ENCODE measurements at places on chromosomes 7 and 10.

- DNase-seq: no peak
Observed at GRCh38 chr10:80141696-80142460, 9.3 kb downstream of the PLAC9 start.

DNA sequence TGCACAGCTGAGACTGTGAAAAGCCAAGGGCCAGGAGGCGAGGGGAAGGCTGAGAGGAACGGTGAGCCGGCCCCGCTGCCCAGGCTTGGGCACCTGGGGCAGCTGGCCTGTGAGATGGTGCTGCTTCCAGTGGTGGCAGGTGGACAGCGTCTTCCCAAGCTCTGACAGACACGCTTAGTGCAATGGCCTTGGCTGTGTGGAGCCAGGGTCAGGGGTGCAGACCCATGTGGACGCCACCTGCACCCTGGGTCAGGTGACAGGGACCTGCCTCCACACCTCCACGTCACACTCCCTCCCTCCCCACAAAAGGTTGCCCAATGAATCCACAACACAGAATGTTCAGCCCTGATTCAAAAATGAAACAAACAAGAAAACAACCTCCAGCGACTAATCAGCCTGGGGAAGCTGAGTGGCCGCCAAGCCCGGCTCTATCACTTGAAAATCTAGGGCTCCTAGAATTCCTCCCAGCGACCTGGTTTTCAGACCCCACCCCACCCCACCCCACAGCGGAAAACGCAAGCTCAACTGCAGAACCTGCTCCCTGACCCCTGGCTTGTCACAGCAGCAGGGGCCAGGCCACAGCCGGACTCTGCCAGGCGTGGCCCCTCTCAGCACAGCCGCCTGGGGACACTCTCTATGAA is 54.3 kb downstream of the PRKAG2 start:
- no peak for DNase-seq

DNA sequence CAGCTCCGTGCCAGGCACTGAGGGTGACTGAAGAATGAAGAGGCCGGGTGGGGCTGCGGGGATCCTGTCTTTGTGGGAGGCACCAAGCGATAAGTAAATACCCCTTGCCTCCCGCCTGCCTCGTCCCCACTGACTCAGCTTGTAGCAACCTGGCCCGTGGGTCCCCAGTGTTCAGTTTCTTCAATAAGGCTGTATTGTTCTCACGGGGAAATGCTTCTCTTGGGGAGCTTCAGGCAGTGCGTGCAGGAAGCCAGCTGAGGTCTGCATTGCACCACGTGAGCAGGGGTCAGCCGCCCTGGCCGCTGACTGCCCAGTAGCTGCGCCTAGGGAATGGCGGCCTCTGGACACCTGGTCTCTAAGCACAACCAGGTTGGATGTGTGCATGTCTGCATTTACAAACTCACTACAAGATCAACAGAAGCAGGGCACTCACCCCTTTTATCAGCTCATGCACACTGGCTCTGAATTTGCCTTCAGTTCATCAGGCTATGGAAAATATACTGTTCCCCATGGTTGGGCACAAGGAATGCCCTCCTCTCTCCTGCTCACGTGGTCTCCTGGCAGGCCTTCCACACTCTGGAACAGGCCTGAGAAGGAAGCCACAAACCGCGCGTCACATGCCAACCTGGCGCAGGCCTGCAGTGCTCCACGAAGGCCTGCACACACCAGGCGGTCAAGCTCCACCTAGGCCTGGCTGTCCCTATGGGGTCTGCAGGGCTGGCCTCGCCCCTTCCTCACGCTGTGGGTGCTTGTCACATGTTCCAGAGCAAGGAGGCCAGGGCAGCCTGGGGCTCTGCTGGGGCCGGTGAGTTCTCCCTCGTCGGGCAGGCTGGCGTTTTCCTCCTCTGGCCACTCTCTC is 135.7 kb upstream of the RNF32 start:
- no peak for DNase-seq

DNA sequence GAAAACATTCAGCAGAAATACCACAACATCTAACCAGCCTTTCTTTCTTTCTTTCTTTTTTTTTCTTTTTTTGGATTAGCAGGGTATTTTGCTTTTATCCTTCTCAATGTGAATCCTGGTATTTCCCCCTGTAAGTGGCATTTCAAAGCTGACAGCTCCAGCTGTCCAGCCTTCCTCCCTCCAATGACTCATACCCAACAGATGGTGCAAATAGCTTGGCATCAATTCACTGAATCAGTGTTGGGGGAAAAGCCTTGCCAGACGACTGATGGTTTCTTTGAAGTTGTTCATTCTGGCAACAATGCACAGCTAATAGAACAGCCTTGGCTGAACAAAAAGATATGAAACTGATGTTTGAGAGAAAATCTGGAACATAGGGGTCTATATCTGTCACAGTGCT is 316.8 kb upstream of the STEAP1 start:
- DNase-seq: no peak

DNA sequence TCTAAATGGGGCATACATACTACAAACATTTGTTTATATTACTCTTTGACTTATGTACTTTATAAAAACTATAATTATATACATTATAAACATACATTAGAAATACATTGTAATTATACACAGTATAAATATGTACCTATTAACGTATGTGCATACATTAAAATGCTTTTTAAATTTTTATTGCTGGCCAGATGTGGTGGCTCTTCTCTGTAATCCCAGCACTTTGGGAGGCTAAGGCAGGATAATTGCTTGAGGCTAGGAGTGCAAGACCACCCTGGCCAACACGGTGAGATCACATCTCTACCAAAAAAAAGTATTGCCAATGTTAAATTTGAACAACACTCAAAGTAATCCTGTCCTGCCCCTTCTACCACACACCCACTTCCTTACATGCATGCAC is 1037.0 kb downstream of the GRM8 start:
- no peak for DNase-seq

- DNase-seq: no peak
Observed at GRCh38 chr7:39069031-39069430, 91.3 kb downstream of the POU6F2 start.

GRCh38 chr10:114363745-114364454 is 40.4 kb downstream of the AFAP1L2 start:
- DNase-seq: no peak

DNA sequence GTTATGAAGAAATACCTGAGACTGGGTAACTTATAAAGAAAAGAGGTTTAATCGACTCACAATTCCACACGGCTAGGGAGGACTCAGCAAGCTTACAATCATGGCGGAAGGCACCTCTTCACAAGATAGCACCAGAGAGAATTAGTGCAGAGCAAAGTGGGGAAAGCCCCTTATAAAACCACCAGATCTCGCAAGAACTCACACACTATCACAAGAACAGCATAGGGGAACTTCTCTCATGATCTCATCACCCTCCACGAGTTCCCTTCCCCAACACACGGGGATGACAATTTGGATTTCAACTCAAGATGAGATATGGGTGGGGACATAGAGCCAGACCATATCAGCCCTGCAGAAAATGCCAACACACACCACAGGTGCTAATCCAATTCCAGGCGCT is 218.7 kb downstream of the PARD3 start:
- no peak for DNase-seq
